Left kidney (tissue), 8 donors: ENCODE measurements at places on chromosomes 16 and 17. TPM values are rescaled to one million over a fixed set of nuclear protein-coding genes. Genes with fewer than 3 reads are reported as not detected.

C17orf100 gene
- 8.7 TPM for polyA plus RNA-seq

HOXB1 gene
- 0.38 TPM for polyA plus RNA-seq

OR3A3 gene
- 0.10 TPM for polyA plus RNA-seq

C16orf89 gene
- 3.3 TPM for polyA plus RNA-seq

LRRC36 gene
- 8.7 TPM for polyA plus RNA-seq

USP6 gene
- polyA plus RNA-seq: 13.8 TPM

UNC45B gene
- 0.08 TPM for polyA plus RNA-seq

SSTR5 gene
- 0.27 TPM for polyA plus RNA-seq

SLC52A1 gene
- 0.47 TPM for polyA plus RNA-seq

MPP3 gene
- 13.6 TPM for polyA plus RNA-seq

CAVIN1 gene
- 47.4 TPM for polyA plus RNA-seq

HOXB13 gene
- not detected for polyA plus RNA-seq

CAMKK1 gene
- 4.2 TPM for polyA plus RNA-seq

P2RX5 gene
- polyA plus RNA-seq: 0.95 TPM

SCARF1 gene
- 6.3 TPM for polyA plus RNA-seq

HOXB6 gene
- 98.2 TPM for polyA plus RNA-seq

FBXW10B gene
- 1.4 TPM for polyA plus RNA-seq

SPAG7 gene
- 87.8 TPM for polyA plus RNA-seq

OR1F1 gene
- polyA plus RNA-seq: not detected

PRCD gene
- 3.7 TPM for polyA plus RNA-seq

ERAL1 gene
- polyA plus RNA-seq: 77.1 TPM

ZNF423 gene
- 27.8 TPM for polyA plus RNA-seq

SLC6A2 gene
- polyA plus RNA-seq: 0.08 TPM

TBC1D3L gene
- polyA plus RNA-seq: 29.6 TPM

RGS11 gene
- polyA plus RNA-seq: 1.4 TPM

RHBDF2 gene
- polyA plus RNA-seq: 6.8 TPM

TM4SF5 gene
- polyA plus RNA-seq: 1.1 TPM

CASKIN1 gene
- 1.5 TPM for polyA plus RNA-seq

CDH15 gene
- polyA plus RNA-seq: 2.7 TPM

C17orf50 gene
- not detected for polyA plus RNA-seq

UTS2R gene
- 0.40 TPM for polyA plus RNA-seq

TMEM114 gene
- not detected for polyA plus RNA-seq

CDRT15L2 gene
- not detected for polyA plus RNA-seq

PERCC1 gene
- 0.20 TPM for polyA plus RNA-seq

SPATA22 gene
- 0.15 TPM for polyA plus RNA-seq
